Hypothalamus (tissue), 51 donors: ENCODE measurements at places on chromosomes 11 and 22.

- DNase-seq = no peak
Measured at GRCh38 chr11:44802347-44802746, 75.6 kb downstream of the TSPAN18 start.

- peak; percentile 36 for DNase-seq
Measured at GRCh38 chr22:38270091-38270992, 2.5 kb downstream of the TMEM184B start.

GRCh38 chr11:67639438-67639859, at the start of gene TBX10:
TSS of gene TBX10 (minus strand) at chr11:67639763. CDS start at chr11:67639472, 291 bp downstream.
- no peak for DNase-seq

DNA sequence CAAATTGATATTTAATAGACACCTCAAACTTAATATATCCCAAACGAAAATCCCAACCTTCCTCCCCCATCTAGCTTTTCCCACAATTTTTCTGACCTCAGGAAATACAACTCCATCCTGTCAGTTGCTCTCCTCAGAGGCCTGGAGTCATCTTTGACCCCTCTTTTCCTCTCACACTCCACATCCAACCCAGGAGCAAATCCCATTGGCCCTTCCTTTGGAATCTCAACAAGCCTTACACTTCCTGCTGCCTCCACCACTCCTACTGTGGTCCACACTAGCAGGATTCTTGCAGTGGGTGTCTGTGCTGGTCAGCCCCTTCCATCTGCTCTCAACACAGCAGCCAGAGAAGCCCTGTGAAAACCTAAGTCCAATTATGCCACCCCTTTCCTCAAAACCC, 39.3 kb upstream of the RFPL3 start:
- no peak for DNase-seq

- peak; percentile 20 for DNase-seq
Measured at GRCh38 chr11:35619855-35620640, 1.8 kb downstream of the FJX1 start.

DNA sequence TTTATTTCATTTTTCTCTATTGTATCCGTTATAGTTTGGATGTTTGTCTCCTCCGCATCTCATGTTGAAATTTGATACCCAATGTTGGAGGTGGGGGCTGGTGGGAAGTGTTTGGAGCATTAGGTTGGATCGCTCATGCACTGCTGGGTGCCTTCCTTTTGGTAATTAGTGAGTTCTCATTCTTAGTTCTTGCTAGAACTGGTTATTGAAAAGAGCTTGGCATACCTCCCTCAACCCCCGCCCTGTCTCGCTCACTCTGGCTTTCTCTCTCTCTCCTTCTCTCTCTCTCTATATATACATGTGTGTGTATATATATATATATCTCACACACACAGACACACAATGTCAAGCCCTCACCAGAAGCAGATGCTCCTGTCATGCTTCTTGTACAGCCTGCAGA, 978.7 kb downstream of the DLG2 start:
- DNase-seq = no peak

GRCh38 chr11:73394416-73395296, 18.5 kb downstream of the RELT start:
- DNase-seq = no peak

DNA sequence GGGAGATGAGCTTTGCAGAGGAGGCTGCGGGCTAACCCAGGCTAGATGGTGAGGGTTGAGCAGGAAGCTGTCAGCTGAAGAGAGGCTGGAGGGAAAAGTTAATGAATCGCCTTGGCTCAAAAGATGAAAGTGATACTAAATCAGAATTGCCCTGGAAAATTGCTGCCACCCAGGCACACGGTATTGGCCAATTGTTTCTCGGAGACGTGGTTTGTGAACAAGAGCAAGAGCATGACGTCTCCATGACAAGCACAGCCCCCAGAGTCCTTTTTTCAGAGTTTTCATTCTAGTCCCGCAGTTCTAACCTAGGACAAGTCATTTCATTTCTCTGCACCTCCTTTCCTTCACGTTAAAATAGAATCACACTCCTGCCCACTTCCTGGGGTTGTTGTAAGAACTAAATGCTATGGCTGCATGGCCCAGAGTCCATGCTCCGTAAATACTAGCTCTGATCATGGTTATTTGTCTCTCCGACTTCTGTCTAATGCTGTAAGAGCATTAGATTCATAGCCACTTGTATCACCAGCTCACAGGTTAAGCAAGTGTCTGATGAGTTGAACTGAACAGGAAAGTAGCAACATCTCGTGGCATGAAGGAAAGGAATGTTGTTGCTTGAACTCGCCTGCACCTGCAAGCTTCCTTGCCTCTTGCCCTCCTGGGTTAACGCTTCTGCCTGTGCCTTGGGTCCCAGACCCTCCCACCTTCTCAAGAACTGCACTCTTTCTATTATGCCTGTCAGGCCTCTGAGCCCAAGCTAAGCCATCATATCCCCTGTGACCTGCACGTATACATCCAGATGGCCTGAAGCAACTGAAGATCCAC, 33.8 kb upstream of the NUP50 start:
- DNase-seq = no peak

DNA sequence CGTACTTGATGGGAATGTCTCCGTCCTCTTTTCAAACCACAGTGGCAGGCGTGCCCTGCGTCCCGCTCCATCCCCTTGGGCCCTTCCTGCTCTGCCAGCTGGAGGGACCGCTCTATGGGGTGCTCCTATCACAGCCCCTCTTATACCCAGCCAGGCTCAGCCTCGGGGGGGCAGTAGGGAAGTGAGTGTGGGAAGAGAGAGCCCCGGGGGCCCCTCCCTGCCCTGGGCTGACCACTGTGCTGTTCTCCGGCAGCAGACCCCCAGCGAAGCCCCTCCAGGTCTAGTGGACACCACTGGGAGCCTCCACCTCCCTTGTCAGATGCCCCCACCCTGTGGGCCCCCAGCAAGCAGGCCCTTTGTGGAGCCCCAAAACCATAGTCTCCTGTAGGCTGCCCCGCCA, 572.5 kb downstream of the BRD1 start:
- DNase-seq = no peak

- DNase-seq = no peak
Measured at GRCh38 chr11:119754199-119754598, 25.2 kb upstream of the NECTIN1 start.

DNA sequence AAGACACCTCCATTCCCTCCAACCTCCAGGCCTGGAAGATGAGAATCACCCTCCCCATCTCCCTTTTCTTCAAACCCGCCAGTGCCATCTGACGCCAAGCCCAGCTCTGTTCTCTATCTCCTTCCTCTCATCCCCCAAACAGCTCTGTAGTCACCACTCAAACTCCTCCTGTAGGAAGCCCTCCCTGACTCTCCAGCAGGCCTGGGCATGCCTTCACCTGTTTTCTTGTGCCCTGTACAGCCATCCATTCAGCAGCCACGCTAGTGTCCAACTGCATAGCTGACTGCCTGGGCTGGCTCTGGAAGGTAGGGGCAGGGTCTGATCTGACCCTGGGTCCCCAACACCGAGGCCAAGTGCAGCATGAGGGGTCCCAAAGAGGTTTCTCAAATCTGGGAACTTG, 25.0 kb downstream of the GDPD5 start:
- no peak for DNase-seq

GRCh38 chr11:93512949-93513667, 30.1 kb downstream of the SMCO4 start:
- no peak for DNase-seq

DNA sequence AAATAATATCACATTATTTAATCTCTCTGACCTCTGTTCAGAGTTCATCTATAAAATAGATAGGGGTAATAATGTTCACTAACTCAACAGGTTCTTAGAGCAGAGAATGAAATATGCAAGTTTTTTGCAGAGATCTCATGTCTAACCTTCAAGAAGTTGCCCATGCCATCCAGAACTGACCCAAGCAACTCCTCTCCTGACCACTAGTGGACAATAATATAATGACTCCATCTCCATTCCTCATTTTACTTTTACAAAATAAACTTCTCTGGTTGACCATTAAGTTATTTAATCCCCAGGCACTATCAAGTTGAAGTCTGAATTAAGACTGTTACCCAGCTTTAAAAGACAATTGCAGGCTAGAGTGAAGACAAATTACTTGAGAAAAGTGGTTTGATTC, 382.6 kb downstream of the KCNA4 start:
- DNase-seq = no peak

GRCh38 chr11:10076458-10077141, 217.4 kb downstream of the SBF2 start:
- DNase-seq = no peak

DNA sequence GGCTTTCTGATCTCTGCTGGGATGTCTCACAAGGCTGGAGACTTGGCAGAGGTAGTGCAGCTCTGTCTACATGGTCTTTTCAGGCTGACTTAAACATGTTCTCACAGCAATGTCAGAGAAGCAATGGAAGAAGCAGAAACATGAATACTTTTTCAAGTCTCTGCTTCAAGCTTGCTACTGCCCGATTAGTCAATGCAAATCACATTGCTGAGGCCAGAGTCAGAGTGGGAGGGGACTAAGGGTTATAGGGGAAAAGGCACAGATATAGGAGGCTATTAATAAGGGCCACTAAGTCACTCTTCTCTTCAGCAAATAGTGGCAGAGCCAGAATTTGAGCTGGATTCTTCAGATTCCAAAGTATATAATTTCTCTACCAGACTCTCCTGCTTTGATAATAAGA, 390.5 kb downstream of the TMEM135 start:
- no peak for DNase-seq

DNA sequence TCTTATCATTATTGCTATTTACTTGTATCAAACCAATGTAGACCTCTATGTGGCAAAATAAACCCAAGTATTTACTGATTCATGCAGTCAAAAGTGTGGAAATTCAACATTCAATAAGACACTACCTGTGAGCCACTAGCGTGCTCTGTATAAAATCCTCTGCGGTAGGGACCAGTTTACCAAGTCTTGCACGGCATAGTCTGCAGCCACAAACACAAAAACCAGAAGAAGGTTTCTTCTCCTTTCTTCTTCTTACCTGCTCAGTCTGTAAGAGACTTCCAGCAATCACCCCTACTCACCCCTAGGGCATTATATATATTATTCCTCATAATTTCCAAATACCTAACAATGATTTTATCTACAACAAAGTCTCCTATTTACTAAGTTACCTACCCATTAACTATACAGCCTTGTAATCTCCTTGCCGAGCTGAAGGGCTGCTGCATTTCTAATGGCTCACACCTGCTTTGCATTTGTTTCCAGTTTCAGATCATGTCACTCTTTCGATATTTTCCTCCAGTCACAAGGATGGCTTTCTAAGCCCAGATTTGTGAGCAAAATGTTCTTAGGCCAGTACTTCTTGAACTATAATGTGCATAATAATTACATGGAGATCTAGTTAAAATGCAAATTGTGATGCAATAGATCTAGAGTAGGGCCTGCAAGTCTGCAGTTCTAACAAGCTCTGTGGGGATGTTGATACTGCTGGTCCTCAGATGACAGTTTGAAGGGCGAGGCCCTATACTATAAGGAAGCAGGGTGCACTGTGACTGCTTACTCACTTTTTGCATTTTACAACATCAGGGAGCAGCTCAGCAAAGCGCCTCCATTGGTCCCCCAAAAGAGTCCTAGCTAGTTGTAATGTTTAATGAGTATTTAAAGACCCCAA, 191.9 kb upstream of the DDI1 start:
- DNase-seq = no peak

DNA sequence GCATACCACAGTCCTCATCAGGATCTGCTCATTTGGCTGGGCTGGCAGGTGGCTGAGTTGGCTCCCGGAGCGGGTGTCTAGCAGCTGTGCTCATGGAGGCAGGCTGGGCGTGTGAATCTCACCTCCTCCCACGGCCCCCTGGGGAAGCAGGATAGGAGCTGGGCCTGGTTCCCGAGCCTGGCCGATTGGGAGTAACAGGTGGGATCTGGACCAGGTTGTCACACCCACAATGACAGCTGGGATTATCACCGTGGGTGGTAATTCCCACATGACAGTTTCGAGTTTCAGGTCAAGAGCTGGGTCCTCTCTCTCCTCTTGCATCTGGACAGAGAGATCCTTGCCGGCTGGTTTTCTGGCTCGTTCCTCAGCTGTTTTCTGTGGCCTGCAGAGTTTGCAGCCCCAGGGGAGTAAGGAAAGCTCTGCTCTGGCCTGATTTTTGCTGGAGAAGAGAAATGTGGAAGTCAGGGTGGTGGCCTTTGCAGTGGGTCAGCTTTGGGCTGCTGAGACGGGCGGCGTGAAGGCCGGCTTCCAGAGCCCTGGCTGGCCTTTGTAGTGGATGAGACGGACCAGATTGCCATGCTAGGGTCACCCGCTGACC, 57.0 kb downstream of the BCR start:
- no peak for DNase-seq

- no peak for DNase-seq
Measured at GRCh38 chr22:49779853-49780697, 47.6 kb downstream of the BRD1 start.

GRCh38 chr11:3893311-3893710, 37.8 kb downstream of the STIM1 start:
- no peak for DNase-seq

DNA sequence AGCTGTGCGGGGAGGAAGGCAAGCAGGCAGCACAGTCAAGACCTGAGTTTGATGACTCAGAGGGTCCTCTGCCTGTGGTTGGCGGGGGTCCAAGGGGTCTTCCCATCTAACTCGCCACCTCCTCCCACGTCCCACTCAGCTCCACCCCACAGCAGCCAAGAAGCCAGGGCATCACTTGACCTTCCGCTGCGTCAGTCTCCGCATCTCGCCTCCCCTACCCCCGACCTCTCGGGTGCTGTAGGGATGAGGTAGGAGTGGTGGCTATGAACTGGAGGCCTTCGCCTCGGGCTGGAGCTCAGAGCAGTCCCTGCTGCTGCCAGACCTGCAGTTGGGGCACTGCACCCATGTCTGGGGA, 90.6 kb downstream of the CDKN1C start:
- DNase-seq = no peak

DNA sequence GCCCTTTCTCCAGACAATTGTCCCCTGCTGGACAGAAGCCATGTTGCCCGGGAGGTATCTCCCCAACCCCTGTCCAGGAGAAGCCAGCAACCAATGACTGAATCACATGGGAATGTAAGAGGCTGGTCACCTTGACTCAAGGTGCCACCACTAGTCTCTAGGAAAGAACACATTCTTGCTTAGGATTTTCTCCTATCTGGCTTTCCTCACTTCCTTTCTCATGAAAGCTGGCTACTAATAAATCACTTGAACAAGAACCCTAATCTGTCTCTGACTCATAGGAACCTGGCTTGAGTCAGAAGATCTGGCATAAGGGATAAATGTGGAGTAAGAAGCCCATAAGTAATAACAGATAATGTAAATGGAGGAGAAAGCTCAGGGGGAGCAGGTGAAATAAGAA, 101.4 kb upstream of the C11orf87 start:
- DNase-seq = no peak

GRCh38 chr22:17869285-17870096, 95.2 kb upstream of the BID start:
- no peak for DNase-seq

DNA sequence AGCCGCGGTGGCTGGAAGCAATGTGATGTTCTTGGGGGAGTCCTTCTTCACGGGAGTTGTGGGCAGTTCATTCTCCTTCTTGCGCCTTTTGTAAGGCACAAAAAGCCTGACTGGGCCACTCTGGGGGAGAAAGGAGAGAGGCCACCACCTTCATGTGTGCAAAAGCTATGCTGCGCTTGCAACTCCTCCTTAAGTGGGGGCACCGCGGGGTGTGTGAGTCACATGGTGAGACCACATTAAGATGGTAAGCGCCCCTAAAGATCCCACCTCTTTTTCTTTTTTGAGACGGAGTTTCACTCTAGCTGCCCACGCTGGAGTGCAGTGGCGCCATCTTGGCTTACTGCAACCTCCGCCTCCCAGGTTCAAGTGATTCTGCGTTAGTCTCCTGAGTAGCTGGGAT, 14.1 kb downstream of the DEAF1 start:
- no peak for DNase-seq

GRCh38 chr11:19853920-19854319, 141.3 kb downstream of the NAV2 start:
- DNase-seq = no peak
